ENCODE measurements at places on chromosomes 1 and 21. TPM values are rescaled to one million over a fixed set of nuclear protein-coding genes. Genes with fewer than 3 reads are reported as not detected.

The OR2M7 gene
- polyA plus RNA-seq, result not detected

GRCh38 chr1:39754906-39755504, 16.1 kb downstream of the OXCT2 start:
- no peak for DNase-seq

DNA sequence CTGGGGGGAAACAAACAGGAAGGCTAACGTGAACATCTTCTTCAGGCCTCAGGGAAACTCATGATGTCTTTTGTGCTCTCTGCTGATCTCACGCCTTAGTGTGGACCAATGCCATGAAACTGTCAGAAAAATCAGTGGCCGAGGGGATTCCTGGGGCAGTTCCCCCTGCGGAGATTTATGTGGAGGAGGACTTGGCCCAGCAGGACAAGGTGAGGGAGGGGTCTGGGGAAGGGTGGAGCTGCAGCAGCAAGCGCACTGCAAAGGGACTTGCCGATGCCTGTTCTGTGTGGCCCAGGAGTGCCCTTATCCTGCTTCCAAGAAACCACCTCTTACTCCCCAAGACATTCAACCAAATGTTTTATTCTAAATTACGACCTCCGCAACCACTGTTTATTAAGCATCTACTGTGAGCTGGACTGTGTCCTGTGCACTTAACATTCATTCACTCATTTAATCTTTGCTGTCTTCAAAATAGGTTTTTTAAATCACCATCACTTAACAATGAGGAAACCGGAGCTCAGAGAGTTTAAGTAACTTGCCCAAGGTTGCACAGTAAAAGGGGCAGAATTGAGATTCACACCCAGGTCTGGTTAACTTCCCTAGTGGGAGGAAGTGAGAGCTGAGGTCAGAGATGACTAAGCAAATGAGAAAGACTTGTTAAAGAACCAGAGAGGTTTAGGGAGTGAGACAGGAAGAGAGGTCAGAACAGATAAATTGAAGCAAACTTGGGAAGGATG, 49.7 kb downstream of the FHAD1 start:
- no peak for DNase-seq

DNA sequence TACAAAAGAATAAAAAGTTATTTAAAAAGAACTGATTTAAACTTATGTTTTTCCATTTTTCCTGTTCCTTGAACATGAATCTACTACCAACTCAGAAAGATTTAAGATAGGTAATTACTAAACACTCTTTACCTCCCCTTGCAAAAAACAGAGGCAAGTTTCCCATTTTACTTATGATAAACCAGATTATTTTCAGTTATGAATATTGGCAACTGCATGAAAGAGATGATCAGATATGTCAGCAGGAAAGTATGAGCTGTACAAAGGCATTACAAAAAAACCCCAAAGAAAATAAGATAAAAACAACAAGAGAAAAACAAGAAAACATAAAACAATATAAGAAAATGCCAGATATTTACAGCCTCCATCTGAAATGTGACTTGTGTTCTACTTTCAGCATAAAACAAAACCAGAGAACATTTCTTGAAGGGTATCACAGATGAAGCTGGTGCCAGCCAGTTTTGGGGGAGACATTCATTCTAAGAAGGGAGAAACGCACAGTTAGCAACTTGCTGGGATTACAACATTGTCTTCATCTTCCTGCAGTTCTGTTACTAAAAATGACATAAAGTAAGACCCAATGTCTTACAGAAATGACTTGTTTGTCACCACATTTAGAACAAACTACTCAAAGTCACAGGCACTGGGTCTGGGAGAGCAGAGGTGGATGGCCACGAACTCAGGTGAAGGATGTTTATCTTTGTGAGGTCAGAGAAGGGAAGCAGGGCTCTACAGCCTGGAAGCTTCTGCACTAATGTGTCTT, 19.1 kb downstream of the ZC3H12A start:
- DNase-seq, result no peak

DNA sequence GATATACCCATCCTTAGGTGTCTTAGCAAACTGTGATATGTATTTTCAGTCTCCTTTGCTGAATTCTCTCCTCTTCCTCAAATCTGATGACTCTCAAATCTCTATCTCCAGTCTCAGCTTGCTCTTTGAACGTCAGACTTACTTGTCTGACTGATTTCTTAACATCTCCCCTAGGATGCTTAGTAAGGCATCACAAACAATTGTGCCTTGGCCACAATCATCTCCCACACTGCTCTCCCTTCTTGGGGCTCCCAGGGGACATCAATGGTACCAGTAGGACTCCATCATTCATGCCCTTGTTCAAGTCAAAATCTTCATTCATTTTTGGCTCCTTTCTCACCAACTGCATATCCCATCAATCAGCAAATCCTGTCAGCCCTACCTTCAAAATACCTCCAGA, 42.0 kb downstream of the GNG12 start:
- no peak for DNase-seq

DNA sequence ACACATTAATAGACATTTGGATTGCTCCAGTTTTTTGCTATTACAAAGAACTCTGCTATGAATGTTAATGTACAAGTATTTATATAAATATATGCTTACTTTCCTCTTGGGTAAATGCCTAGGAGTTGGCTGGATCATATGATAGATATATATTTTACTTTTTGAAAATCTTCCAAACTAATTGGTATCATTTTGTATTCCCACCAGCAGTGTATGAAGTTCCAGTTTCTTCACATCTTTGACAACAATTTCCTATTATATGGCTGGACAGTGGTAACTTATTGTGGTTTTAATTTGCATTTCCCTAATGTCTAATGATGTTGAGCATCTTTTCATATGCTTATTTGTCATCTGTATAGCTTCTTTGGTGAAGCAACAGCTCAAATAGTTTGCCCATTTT, 23.8 kb upstream of the DIPK1A start:
- DNase-seq, result no peak

The DCST1 gene
- polyA plus RNA-seq, result not detected

DNA sequence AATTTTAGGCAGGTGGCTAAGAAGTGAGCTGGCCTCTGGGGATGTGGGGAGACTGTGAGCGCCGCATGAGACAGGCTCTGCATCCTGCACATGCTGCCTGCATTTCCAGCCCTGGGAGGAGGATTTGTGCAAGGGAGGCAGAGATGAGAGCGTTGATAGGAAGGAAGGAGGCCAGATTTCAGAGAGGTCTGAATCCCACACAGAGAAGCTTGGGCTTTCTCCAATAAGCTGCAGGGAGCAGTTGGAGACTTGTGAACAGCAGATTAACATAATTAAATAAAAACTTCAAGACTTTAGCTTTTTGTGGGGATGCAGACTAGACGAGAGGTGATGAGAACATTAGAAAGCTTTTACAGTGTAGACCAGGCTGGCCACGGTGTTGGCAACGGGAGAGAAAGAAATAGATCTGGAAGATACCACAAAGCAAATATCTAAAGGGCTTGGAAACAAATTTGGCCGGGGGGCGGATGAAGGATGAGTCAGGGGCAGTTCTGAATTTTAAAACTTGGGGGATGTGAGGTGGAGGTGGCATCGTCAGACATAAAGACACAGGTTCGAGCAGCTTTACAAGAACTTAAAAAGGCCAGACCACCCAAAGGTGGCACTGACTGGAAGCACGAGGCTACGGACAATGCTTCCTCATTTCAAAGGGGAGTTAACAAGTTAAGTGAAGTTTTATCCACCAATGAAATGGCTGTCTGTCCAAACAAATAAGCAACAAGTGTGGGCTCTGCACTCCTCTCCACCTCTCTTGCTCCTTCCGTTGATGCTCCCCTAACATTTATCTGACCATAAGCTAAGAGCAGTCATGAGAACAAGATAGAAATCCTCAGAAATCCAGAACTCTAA, 57.0 kb downstream of the HIVEP3 start:
- DNase-seq, result no peak

- DNase-seq, result no peak
These were observed 40.9 kb downstream of the LGR6 start for GRCh38 chr1:202234331-202235002.

The RBM34 gene
- polyA plus RNA-seq, result 136 TPM

DNA sequence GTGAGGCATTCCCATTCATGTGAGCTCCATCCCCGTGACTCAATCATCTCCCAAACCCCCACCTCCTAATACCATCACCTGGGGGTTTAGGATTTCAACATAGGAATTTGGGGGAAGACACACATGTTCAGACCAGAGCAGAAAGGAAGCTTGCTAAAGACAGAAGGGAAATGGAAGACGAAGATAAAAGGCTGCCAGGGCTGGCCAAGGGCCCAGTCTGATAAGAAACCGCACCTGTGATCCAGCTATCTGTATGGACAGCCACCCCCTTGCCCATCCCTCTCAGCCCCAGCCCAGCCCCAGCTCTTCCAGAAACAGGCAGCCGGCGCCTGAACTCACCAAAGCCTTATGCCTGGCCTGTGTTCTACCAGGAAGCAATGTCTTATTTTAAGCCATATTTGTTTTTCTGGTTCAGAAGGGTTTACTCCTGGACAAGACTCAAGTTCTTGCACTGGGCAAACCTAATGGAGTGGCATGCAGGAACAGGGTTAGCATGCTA, 198.4 kb upstream of the VAMP3 start:
- no peak for DNase-seq

Measured in psoas muscle (tissue), 8 donors.